ENCODE measurements at places on chromosomes 7 and 10.
A peak's percentile ranks its signal among the peaks of the same experiment; 100 is the strongest.

GRCh38 chr7:112898432-112899290 lies 108.5 kb upstream of the TMEM168 start:
- peak; percentile 12 for DNase-seq

GRCh38 chr10:94092848-94093247 lies 99.1 kb downstream of the PLCE1 start:
- DNase-seq: no peak

DNA sequence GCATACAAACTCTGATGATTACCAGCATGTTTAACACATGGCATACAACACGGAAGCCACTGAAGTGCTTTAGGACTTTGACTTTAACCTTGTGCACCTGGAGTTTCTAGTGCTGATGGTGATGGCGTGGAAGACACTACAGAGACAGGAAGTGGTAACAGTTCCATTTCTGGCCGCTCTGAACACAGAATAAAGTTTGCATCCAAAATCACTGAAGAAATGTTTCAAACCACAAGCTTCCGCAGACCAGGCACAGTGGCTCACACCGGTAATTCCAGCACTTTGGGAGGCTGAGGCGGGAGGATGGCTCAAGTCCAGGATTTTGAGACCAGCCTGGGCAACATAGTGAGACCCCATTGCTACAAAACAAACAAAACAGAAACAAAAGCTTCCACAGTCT lies 40.3 kb upstream of the TNPO3 start:
- DNase-seq: no peak

DNA sequence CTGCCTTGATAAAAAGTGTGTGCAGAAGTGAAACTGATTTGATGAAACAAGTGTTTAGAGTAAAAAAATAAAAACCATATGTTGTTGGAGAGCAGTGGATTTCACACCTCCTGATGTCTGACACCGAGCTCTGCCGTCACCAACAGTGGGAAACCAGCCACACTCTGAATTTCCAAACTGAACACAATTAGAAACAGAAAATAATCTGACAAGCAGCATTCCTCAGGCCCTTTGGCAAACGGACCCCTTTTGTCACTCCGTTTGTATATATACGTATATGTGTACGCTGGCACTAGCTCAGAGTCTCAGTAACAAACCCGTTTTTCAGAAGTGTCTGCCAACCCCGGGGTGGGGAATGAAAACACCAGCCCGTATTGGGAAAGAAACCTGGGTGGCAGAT lies 32.4 kb downstream of the TACC2 start:
- DNase-seq: no peak

DNA sequence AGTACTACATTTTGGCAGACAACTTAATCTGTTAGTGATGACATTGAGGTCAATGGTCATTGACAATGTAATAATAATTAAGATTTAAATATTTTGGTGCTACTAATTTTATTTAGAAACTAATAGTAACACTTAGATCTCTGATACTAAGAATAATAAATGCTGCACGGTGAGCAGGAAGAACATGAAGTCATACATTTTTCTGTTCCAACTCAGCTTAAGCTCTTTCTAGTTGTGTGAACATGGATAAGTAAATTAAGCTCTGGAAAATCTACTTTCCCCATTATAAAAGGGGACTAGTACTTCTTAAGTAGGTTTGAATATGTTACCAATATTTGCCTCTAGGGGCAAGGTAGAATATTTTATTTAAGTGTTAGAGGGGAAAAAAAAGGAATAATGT lies 65.9 kb upstream of the MEOX2 start:
- no peak for DNase-seq

DNA sequence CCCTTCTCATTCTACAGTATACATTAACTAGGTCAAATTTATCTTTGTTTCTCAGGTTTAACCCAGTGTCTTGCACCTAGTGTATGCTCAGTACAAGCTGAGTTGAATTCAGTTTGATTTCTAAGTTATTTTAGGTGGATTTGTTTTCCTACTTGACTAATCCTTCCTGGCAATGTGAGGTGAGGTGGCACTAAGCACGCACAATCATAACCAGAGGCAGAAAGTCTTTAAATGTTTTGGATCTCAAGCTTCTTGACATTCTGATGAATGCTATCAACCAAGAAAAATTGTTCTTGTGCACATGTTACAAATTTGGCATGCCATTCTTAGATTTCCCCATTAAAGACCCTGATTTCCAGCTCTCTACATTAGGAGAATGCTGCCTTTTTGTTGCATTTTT lies 3.2 kb downstream of the BZW2 start:
- DNase-seq: no peak

DNA sequence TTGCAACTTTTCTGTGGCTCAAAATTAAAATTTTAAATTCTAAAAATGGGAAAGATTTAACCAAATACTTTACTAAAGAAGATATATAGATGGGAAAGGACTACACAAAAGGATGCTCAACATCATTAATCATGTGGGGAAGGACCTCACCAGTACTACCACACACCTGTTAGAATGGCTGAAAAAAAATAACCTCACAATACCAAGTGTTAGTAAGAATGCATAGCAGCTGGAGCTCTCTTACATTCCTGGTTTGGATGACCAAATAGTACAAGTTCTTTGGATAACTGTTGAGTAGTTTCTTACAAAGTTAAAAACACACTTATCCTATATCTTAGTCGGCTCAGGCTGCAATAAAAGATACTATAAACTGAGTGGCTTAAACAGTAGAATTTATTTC lies 33.9 kb downstream of the LIPJ start:
- no peak for DNase-seq

DNA sequence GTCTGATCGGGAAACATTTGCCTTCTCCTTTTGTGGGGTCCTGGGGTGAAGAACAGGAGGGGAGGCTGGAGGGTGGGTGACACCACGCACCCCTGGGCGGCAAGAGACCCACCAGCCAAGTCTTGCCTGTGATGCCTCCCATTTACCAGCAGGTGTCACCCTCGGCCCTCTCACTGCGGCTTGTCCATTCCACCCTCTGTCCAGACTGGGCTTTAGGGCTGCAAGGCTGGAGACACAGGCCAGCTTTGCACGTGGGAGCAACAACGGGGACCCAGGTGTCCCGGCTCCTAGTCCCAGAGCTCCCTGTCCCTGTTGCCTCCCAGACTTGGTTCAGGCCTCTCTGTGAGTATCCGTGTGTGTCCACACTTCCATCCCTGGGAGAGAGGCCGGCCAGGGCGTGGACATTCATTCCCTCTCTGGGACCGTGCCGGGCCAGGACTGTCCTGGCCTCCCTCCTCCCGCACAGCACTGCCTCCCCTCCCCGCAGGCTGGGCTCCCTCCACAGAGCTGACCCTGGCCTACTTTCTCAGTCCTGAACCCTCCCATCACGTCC lies 36.2 kb upstream of the GTF2IRD1 start:
- DNase-seq: peak; percentile 80

- DNase-seq: no peak
These were observed 171.2 kb downstream of the PRKAG2 start for GRCh38 chr7:151705636-151706276.

DNA sequence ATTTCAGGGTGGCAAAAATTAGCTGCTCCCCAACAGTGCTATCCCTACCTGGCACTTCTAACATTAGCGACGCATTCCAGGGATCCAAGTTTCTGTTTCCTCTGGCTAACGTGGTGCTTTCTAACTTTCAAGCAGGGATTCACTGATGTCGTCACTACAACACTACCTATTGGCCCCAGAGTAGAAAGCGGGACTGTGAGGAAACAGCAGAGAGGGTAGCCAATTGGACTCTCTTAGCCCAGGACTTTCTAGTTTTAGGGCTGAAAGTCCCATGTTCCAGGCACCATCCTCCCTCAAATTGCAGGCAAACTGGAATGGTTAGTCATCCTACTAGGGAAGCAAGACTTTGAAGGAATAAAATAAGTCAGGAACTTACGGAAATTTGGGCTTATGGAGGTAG lies 89.3 kb upstream of the AGK start:
- no peak for DNase-seq

DNA sequence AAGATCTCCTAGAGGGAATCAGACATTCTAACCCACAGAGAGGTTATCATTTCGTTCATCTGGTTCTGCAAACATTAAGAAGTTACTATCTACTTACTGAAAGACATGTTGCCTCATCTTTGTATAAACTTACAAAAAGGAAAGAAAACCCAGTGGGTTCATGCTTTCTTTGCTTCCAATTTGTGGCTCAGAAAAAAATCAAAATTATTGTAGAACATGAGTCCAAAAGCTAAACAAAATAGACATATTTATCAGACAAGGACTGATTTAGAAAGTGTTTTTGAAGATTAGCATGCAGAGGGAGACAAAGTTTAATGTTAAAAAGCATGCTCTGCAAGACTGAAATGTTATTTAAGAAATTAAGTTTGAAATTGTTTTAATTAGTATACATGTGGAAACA lies 123.1 kb downstream of the MBL2 start:
- no peak for DNase-seq

GRCh38 chr7:6530626-6531491 lies 20.4 kb downstream of the GRID2IP start:
- DNase-seq: no peak

DNA sequence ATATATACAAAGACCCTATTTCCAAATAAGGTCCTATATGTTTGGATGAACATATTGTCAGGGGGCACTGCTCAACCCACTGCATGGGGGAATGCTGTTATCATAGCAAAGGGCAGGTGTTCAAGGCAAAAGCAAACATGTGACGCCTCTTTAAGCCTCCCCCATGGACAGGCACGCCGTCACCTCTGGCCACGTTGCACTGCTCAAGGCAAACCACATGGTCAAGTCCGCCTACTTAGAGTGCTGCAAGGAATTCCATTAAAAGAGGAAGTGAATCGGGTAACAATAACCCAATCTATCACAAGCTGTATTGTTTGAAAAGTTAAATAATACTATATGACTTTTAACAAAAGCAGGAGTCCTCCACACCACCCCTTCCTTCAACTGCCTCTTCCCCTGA lies 8.8 kb upstream of the CALD1 start:
- DNase-seq: no peak

DNA sequence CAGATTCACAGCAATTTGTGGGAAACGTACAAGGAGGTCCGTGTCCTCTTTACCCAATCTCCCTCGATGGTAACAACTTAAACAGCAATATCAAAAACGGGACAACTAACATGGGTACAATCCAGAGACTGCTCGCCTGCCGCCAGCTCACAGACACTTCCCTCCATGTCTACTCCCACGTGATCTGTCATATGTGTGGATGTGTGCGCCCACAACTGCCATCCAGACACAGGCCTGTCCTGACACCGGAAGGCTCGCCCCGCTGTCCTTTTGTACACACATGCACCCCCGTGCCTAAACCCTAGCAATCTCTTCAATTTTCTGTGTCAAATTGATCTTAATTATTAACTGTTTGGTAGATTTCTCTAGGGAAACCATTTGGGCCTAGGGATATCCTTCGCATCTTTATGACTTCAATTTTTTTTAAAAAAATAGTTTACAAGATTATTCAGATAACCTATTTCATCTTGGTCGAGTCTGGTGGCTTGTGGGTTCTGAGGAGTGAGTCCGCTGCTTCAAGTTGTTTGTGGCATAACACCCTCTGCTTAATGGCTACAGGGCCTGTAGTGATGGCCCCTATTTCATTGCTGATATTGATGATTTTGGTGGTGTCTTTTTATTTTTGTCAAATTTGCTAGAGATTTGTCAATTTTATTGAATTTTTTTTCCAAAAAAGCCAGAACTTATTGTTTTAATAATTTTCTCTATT lies 260.6 kb downstream of the MAD1L1 start:
- DNase-seq: no peak

GRCh38 chr7:159007364-159007995 lies 137.2 kb downstream of the VIPR2 start:
- DNase-seq: no peak

DNA sequence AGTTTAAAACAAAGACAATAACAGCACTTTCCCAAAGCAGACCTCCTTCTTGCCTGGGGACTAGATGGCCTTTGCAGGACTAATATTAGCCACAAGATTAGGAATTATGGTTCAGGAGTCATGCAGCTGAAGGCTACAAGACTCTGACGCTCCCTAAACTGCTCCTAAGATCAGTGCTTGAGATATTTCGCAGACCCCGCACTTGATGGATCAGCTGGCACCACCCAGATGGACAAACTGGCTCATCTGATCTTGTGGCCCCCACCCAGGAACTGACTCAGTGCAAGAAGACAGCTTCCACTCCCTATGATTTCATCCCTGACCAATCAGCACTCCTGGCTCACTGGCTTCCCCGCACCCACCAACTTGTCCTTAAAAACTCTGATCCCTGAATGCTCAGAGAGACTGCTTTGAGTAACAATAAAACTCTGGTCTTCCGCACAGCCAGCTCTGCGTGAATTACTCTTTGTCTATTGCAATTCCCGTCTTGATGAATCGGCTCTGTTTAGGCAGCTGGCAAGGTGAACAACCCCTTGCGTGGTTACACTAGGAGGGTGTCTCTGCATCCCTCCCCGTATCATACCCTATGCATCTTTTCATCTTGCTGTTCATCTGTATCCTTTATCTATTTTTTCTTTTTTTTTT lies 26.9 kb upstream of the NRBF2 start:
- DNase-seq: no peak

DNA sequence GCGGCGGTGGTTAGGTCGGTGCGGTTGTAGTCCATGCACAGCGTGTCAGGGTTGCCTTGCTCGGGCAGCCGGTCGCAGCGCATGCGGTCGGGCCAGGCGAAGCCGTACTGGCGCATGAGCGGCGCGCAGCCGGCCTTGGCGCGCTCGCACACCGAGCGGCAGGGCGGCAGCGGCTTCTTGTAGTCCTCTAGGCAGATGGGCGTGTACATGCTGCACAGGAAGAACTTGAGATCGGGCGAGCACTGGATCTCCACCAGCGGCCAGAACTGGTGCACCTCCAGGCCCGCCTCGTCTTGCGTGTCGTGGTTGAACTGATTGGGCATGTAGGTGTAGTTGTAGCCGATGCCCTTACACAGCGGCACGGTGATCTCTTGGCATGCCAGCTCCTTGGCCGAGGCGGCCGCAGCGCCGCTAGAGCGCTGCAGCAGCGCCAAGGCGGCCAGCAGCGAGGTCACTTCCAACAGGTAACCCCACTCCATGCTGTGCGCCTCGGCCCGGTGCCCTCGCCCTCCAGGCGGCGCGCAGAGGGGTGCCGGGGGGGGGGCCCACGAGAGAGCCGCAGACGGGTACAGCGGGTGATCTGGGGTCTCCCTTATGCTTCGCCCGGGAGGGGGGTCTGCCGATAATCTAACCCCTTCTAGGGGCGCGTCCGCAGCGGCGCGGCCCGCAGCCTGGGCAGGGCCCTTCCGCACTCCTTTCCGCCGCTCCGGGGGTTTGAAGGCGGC lies 983 bp downstream of the FZD8 start:
- peak; percentile 50 for DNase-seq

GRCh38 chr10:112389271-112389822 lies 15.4 kb downstream of the ACSL5 start:
- peak; percentile 47 for DNase-seq

DNA sequence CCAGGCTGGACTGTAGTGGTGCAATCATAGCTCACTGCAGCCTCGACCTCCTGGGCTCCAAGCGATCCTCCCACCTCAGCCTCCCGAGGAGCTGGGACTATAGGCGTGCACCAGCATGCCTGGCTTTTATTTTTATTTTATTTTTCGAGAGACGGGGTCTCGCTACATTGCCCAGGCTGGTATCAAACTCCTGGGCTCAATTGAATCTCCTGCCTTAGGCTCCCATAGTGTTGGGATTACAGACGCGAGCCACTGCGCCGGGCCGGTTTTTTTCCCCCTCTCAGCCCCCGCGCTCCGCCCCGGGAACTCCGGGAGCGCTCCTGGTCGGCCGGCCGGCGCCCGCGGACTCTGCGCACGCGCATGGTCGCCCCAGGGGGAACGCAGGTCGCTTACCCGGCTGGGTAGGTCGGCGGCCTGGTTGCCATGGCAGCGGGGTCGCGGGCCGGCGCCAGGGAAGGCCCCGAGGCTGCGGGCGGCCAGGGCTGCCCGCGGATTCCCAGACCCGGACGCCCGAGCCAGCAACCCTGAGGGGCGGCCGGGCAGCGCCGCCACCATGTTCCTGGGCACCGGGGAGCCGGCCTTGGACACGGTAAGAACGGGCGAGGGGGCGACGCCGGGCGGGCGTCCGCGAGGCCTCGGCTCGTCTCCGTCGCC lies at the start of gene IQCE:
Gene IQCE (plus strand): TSS at position 351 of the 654 bp plus-strand sequence. CDS start 203 bp downstream, at position 554.
- DNase-seq: peak; percentile 99

Data from H54 (cell line).